ENCODE measurements at places on chromosomes 1 and 21.

DNA sequence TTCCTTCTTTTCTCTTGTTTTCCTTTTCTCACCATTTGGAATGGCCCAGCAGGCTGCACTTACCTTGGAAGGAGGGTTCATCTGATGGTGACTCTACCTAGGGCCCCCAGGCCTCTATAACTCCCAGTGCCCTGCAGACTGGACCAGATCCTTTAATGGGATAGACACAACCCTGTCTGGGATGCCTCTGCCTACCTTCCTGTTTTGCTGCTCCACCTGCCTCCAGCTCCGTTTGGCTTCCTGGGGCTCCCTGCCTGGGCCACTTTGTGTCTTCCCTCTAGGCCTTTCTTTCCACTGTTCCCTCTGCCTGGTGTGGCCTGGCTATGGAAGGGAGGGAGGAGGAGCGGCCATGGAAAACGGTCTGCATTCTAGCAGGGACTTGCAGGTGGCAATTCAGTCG, 7.5 kb downstream of the PCSK9 start:
- DNase-seq = no peak

DNA sequence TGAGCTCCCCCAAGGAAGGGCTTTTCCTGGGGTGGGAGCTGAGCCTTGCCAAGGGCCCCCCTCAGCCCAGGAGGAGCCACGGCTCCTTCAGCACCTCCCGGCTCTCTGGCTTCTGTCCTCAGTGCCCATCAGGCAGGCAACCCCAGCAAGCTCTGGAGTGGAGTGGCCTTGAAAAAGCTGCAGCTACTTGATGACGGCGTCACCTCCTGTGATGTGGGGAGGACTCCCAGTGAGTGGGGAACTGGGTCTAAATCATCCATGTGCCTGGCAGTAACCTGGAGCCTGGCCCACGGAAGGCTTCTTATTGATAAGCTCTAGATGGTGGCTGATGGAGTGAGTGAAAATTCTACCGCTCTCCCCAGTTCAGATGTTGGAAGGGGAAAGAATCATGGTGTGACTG, 114.4 kb downstream of the TMEM53 start:
- DNase-seq = no peak

DNA sequence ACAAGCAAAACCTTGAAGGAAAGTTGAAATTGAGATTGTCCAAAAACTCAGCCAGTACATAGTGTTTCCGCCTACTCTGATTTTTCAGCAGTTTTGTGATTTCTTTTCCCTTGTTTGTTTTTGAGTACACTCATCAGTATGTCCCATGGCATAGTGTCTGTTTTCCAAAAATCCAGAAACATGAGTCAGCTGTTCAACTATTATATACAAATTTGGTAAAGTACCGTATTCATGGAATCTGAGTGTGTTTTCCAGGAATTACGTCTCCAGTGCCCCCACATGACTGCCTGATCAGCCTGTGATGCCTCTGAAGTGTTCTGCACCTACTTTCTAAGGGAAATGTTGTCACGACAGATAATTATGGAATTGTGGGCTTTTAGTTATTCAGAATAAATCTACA, 186.8 kb downstream of the LTN1 start:
- no peak for DNase-seq

- no peak for DNase-seq
These were observed 18.5 kb downstream of the CSF1 start for GRCh38 chr1:109929170-109929569.

GRCh38 chr1:219924342-219924741, 4.0 kb downstream of the SLC30A10 start:
- DNase-seq = no peak

GRCh38 chr1:147608596-147608995, 61.7 kb downstream of the ACP6 start:
- DNase-seq = no peak

DNA sequence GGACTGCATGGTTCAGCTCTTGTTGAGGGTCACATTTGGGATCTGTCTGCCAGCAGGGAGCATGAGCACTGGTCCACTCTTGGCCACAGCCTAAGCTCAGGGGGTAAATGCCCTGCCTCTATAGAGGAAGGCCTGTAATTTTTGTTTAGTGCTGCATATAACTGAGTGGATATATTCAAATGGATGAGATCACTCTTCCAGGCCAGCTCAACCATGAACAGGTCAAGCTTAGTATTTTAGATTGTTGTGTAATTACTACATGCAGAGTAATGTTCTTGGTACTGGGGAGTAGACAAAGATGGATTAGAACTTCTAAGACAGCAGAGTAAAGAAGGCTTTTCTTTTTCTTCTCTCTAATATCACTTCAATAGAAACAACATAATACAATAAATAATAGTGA, 376.9 kb downstream of the GPATCH2 start:
- DNase-seq = no peak

Measured in activated gamma-delta T cell treated with anti-CD3 and anti-CD28 coated beads, Interleukin-2, amount 50 U/mL, for 16 hours (primary cell).